Endothelial cell of coronary artery (primary cell): ENCODE measurements at places on chromosomes 12 and 14. TPM values are rescaled to one million over a fixed set of nuclear protein-coding genes. Genes with fewer than 3 reads are reported as not detected.

The PTGER2 gene
- 1.4 TPM in 1 of 2 replicates, not detected in the other for total RNA-seq

The LRRC10 gene
- total RNA-seq: not detected in 2 replicates

The SLC6A15 gene
- 0.18 and 1.0 TPM in 2 replicates for total RNA-seq

The RIPK3 gene
- 2.9 and 3.5 TPM in 2 replicates for total RNA-seq

The GLIPR1L1 gene
- not detected in 2 replicates for total RNA-seq

The RERGL gene
- total RNA-seq: not detected in 2 replicates

The ANKRD33 gene
- under 0.01 and 0.09 TPM in 2 replicates for total RNA-seq

The FAM222A gene
- 0.27 and 0.38 TPM in 2 replicates for total RNA-seq

The OR2AP1 gene
- not detected in 2 replicates for total RNA-seq

The RND1 gene
- 1.5 and 2.9 TPM in 2 replicates for total RNA-seq

The ARF3 gene
- 37.4 and 38.4 TPM in 2 replicates for total RNA-seq

The POTEG gene
- not detected in 2 replicates for total RNA-seq

The LHX5 gene
- not detected in 2 replicates for total RNA-seq

The OR11G2 gene
- total RNA-seq: not detected in 2 replicates

The SLC8A3 gene
- total RNA-seq: 0.09 and 1.4 TPM in 2 replicates

The PIWIL1 gene
- not detected in 2 replicates for total RNA-seq

The RAB21 gene
- total RNA-seq: 22.4 and 25.6 TPM in 2 replicates

The MORN3 gene
- 0.28 and 1.1 TPM in 2 replicates for total RNA-seq

The TSHR gene
- total RNA-seq: not detected in 2 replicates

The KRT72 gene
- not detected in 2 replicates for total RNA-seq

The SLC25A21 gene
- total RNA-seq: 0.09 and 1.5 TPM in 2 replicates

The TSPAN9 gene
- total RNA-seq: 58.6 and 64.8 TPM in 2 replicates

The CLEC1B gene
- not detected in 2 replicates for total RNA-seq

The SPIC gene
- total RNA-seq: not detected in 2 replicates

The CHGA gene
- not detected in 2 replicates for total RNA-seq

The BATF gene
- 0.66 TPM in 1 of 2 replicates, not detected in the other for total RNA-seq

The NUDT4 gene
- 57.0 and 133 TPM in 2 replicates for total RNA-seq

The TIGAR gene
- 16.8 and 19.0 TPM in 2 replicates for total RNA-seq

The COX8C gene
- not detected in 2 replicates for total RNA-seq

The MSRB3 gene
- 27.6 and 52.5 TPM in 2 replicates for total RNA-seq

The NELL2 gene
- total RNA-seq: 0.18 TPM in 1 of 2 replicates, not detected in the other

The MIP gene
- total RNA-seq: not detected in 2 replicates

The TBX3 gene
- 0.63 and 3.2 TPM in 2 replicates for total RNA-seq
